Activated T-helper 1 cell treated with anti-CD3 and anti-CD28 coated beads, Interleukin-12 subunit alpha, Interleukin-12 subunit beta, Interleukin-2, Interleukin-4 antibody, amounts not matched to agents 30 ng/mL and 10 ng/mL and 1 ng/mL, durations not matched to agents 14 hours and 24 hours and 36 hours (primary cell): ENCODE measurements at places on chromosomes 2 and 18.

DNA sequence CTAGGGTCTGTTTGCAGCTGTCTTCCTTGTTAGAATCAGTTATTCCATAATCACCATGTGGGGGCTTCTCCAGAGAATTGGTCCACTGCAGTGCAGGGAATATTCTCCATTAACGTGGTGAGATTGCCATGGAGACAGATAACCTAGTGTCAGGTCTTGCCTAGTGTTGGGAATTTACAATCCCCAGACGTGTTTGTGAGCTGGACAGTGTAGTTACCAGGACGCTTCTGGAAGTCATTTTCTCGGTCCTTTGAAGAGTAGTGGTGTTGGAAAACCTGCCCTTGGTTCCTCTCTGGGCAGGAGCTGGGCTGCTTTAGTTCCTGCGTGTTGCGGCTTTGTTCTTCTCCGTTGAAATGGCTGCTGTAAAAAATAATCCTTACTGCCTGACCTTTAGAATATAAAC, 68.8 kb upstream of the LYPD6B start:
- DNase-seq: no peak

DNA sequence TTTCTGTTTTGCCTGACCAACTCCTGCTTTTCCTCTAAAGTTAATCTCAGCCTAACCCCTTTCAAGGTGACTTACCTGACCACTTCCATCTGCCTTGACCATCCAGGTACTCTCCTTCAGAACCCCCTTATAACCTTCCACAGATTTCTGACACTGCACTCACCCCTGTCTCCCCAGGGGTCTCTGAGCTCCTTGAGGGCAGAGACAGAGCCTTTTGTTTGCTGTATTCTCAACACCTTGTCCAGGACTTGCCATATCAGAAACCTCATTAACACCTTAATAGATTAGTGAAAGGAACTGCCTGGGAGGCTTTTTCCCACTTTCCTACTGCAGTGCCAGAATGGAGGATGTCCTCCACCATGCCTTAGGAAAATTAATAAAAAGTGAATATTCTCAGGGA, 119.7 kb upstream of the SERPINE2 start:
- DNase-seq: no peak

DNA sequence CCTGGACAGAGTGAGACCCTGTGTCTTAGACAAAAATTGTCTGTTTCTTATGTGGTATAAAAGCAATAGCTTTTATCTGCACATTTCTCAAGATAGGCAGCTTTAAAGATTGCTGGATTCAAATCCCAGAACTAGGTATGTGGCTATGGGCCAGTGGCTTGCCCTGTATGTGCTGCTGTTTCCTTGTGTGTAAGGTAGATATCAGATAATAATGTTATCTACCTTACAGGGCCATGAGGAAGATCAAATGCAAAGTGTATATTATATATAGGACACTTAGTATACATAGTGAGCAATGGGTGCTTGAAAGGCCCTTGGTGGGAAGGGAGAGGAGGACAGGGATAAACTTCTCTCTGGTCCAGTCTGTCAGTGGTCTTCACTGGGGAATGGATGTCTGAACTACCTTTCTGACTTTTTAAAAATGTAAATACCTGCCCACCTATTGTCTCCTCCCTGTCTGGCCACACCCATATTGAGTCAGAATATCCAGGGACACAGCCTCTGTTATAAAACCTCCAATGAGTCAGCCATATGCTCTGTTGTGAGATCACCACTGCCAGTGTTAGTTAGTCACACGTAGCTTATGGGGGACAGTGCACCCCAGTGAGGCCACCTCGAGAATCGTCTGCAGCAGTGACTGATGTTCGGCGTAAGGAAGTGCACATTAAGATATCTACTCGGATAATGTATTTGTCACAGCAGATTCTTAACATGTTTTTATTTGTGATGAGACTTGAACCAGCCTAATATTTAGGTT, 383.4 kb downstream of the PTPRM start:
- DNase-seq: no peak

GRCh38 chr2:165627470-165627869, 158.0 kb downstream of the CSRNP3 start:
- no peak for DNase-seq

DNA sequence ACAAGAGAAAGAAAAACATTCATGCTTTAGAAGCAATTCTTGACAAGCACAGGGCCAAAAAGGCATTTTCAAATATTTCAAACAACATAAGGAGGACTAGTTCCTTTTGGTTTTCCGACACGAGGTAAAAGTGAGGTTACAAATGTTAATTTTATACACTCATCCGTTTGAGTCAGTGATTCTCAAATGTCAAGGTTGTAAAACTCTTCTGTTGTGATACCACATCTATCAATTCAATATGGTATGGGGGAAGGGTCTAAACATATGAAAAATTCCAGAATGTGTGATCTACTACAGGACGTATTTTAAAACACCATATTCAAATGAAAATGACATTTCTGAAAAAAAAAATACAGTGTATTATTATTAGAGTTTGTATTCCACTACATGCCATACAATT, 52.7 kb downstream of the TGIF1 start:
- DNase-seq: no peak

DNA sequence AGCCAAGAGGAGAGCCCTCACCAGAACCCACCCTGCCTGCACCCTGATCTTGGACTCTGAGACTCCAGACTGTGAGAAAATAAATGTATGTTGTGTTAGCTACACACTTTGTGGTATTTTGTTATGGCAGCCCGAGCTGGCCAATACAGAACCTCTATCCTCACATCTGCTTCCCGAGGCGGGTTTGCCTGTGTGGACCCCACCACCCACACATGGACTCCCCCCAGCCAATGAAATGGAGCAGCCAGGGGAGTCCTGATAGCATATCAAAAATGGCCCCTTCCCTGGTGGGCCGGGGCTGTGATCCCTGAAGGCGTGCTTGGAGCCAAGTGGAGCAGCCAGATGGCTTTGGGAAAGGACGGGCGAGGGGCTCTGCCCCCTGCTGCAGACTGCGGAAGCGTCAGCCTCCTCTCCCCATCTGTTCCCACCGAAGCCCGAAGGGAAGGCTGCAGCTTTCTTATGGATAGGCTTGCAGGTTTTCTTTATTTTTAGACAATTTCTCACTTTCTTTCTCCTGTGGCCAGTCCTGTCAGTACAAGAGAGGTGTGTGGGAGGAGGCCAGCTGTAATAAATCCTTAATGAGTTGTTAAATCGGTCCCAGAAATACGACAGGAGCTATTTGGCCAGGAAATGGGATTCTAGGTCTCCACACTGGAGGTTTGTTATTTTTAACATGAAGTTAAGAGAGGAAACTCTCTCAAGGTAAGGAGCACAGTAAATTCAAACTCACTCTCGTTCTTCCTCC, 34.4 kb downstream of the TEX51 start:
- DNase-seq: no peak

DNA sequence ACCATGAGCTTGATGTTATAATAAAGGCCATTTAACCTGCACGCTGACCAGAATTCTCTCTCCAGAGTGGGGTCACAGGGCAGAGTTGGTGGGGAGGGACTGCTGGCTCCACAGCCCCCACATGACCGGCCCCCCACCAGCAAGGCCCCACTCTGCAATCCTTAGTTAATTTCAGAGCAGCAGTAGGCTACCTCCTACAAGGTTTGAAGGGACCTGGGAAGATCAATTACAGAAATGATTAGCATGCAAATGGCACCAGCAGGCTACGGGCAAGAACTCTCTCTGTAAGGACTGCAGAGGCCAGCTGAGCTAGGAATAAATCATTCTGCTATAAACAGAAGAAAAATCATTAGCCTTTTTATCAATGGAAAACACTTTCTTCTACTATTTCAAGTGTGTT, 135.3 kb downstream of the C1D start:
- no peak for DNase-seq

DNA sequence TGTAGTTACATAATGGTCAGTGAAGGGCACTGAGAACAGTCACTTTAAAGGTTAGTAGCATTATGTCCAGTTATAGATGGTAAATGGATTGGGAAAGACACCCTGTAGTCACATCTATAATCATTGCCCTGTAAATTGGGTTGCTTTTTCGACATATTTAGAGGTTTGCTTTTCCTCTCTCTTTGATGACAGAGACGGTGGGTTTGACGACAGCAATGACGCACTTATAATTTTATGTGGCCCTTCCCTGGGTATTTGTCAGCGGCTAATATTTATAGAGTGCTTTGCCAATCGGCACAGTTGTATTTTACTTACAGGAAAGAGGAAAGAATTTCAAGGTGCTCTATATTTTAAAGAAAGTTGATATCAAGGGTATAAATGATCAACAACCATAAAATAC, 2.8 kb downstream of the CPS1 start:
- no peak for DNase-seq

DNA sequence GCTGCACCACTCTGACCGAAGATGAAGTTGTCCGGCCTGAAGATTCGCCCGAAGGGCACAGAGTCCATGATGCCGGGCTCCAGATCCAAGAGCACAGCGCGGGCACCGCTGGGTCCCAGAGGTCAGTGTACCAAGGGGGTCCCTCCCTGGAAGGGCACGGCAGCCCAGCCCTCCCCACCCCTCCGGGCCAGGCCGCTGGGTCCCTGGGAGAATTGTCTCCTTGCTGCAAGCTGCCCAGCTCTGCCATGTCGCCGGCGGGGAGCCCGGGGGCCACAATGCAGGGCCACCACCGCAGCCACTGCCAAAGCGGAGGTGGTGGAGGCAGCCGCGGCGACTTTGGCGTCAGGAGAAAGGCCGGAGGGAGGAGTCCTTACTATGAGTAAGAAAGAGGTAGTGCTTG, 189.5 kb upstream of the CYRIA start:
- no peak for DNase-seq

DNA sequence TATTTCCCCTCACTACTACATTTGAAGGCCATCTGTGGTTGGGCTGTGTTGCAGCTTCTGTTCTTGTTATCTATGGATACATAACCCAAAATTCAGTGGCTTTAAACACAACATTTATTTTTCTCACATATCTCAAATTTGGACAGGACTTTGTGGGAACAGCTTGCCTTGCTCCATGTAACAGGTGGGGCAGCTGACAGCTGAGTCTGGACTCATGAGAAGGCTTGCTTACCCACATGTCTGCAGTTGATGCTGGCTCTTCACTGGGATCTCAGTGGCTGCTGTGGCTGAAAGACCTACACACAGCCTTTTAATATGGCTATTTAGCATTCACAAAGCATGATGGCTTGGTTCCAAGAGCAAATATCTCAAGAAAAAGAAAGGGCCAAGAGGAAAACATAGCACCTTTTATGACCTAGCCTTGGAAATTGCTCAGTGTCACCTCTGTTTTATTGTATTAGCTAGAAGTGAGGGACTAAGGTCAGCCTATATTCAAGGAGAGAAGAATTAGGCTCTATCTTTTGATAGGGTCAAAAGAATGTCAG, 296.8 kb upstream of the ZNF521 start:
- DNase-seq: no peak

GRCh38 chr2:153872311-153873051, 759 bp downstream of the GALNT13 start:
- DNase-seq: no peak

- no peak for DNase-seq
These were observed 43.7 kb downstream of the PTPN2 start for GRCh38 chr18:12840382-12840781.

GRCh38 chr2:178805457-178805856, 1.8 kb downstream of the TTN start:
- no peak for DNase-seq

DNA sequence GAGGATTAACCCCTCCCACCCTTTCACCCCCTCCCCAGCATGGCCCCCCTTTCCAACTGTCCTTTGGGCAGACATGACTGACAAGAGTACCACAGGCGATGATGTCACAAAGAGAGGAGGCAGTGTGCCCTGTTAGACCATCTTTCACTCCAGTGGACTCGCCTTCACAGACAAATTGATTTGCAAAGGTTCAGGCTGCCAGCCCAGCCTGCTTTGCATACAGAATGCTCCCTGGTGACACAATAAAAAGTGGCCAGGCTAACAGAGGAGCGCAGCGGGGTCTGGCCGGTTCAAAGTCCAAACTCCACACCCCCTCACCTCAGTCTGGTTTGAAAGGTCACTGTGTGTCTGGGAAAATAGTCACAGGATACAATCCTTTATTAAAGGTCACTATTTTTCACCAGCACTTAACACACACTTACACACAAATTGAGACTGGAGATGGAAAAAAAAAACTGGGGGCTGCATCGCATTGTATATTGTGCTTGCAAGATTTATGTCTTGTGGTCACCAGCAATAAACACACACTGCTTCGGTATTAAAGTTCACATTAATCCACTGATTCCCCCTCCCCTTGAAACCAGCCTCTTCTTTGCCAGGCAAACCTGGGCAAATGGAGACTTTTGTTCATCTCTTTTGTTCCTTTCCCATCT, 236.9 kb downstream of the BCL11A start:
- no peak for DNase-seq

GRCh38 chr18:70288171-70288850, 534 bp upstream of the SOCS6 start:
- no peak for DNase-seq

DNA sequence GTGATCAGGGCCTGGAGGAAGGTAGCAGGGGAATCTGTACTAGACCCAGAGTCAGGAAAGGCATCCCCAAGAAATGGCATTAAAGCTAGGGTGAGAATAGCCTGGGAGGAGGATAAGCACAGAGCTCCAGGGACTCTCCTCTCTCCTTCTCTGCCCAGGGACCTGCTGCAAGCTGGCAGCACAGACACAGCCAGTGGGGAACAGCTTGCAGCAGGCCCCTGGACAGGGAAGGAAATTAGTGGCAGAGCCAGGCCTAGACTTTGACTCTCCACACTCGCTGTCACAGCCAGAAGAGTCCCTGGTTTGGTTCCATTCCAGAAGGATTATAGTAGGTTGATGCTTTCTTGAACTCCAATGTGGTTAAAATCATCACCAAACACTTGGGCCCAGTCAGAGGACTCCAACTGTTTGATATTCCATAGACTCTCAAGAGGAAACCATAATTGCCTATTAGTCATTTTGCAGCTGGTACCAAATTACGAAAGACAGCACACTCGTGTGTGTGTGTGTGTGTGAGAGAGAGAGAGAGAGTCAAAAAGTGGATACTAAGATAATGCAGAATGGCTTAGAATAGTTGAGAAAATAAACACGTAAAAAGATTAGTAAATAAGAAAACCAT, 95.5 kb upstream of the ATP8B1 start:
- no peak for DNase-seq

GRCh38 chr2:73899801-73900336, 7.1 kb downstream of the ACTG2 start:
- DNase-seq: no peak

DNA sequence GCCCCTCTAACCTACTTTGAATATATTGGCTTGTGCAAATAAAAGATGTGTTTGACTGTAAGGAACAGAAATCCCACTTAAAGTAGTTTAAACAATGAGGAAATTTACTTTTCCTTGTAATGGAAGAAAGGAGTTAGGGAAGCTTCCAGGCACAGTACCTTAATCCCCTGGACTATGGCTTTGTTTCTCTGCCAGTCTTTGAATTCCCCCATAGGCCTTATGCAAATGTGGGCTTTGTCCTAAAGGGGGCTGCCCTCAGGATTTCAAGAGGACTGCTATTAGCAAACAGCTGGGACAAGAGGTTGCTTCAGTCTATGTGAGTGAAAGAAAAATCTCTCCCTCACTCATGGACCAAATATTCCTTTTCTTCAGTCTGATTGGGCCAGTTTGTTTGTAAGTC, 255.1 kb upstream of the THSD7B start:
- no peak for DNase-seq

GRCh38 chr2:79860228-79861058, 347.6 kb downstream of the CTNNA2 start:
- DNase-seq: no peak

- no peak for DNase-seq
These were observed 669.5 kb upstream of the REG3G start for GRCh38 chr2:78355967-78356366.
